ENCODE measurements at places on chromosomes 11 and 22.

GRCh38 chr11:128053981-128054931 is 533.1 kb downstream of the ETS1 start:
- peak; percentile 47 for DNase-seq

GRCh38 chr11:1470681-1471611 is 15.6 kb downstream of the MOB2 start:
- no peak for DNase-seq

GRCh38 chr11:80155412-80156017 is 714.7 kb upstream of the TENM4 start:
- DNase-seq = peak; percentile 48

DNA sequence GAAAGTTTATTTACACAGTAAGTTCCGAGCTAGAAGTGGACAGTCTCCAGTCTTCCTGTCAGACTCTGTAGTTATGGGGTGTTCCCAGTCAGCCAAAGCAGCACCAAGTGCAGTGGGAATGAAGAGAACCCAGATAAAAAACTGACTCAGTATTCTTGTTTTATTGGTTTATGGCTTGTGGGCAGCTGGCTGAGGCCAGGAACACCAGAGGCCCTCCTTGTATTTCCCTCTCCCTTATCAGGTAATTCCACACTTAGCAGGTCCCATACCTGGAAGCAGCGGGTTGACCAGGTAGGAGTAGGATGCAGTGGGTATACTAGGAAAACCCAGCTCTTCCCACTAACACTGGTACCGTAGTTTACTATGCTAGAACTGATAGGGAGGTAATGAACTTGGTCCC is 3.5 kb upstream of the BACE1-AS start:
- no peak for DNase-seq

- peak; percentile 56 for DNase-seq
Measured at GRCh38 chr22:17578136-17578754, 14.9 kb downstream of the SLC25A18 start.

- no peak for DNase-seq
Measured at GRCh38 chr11:1375161-1375954, 14.4 kb upstream of the BRSK2 start.

DNA sequence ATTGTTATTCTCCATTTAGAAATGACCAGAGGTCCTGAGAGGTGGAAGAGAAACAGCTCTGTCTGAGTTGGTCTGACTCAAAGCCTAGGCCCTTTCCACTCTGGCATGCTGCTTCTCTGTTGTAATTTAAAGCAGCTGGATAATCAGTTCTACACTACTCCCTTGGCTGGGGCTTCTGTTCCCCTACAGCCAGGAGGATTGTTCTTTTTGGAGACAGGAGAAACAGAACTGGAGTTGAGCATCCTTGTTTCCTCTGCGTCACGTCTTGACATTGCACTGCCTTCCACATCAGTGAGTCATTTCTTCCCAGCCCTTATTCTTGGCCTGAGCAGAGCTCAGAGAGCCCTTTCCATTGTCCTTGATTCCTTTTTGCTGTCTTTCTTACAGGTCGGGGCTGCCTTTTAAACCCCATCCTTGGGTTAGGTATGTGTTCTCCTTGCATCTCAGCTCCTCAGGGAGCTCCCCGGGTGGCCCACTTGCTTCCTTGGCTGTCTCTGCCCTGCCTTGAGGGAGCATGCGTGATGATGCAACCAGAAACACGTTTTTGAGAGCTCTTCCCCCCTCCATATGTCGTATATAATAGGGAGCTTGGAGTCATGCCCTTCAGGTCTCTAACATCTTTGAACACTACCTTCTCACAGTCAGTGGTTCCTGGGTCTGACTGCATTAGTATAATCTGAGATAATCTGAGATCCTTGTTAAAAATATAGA is 35.7 kb downstream of the CYB5R2 start:
- DNase-seq = peak; percentile 80

- peak; percentile 18 for DNase-seq
Measured at GRCh38 chr11:96015906-96016565, 92.1 kb upstream of the MTMR2 start.

DNA sequence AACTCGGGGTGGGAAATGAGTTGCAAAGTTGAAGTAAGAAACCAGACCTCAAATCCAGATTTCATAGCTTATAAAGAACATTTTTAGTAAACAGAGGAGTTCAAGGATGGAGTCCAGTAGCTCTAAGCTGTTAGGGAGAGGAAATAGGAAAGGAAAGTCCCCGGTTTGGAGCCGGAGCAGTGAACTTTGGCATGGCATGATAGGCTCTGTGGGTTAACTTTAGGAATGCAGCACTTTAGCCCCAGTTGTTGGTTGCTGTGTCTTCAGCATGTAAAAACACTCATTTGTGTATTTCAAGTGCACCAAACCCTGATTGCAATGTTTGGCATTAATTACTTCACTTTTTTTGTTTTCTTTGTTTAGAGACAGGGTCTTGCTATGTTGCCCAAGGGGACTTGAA is 8.6 kb upstream of the PIK3IP1 start:
- no peak for DNase-seq

DNA sequence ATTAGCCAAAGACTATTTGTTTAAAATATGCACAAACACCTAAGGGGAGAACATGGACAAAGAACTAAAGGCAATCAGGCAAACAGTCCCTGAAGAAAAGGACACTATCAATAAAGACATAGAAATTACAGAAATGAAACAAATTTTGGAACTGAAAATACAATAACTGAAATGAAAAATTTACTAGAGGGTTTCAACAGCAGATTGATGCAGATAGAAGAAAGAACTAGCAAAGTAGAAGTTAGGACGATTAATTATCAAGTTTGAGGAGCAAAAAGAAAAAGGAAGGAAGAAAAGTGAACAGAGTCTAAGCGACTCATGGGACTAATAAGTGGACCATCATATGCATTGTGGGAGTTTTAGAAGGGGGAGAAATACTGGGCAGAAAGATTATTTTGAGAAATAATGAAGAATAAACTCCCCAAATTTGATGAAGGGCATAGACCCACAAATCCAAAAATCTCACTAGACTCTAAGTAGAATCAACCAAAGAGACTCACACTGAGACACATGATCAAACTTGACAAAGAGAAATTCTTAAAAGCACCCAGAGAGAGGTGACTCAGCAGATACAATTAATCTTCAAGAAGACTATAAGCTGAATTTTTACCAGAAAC is 62.9 kb downstream of the JAM3 start:
- DNase-seq = no peak

- no peak for DNase-seq
Measured at GRCh38 chr11:26243426-26243825, 88.5 kb upstream of the ANO3 start.

GRCh38 chr11:70302419-70302752 is 31.9 kb downstream of the PPFIA1 start:
- DNase-seq = no peak

- DNase-seq = peak; percentile 30
Measured at GRCh38 chr11:63919267-63920125, 2.5 kb upstream of the RCOR2 start.

- no peak for DNase-seq
Measured at GRCh38 chr22:31141551-31141950, 1.2 kb upstream of the PLA2G3 start.

- no peak for DNase-seq
Measured at GRCh38 chr22:32789797-32790620, 11.5 kb upstream of the TIMP3 start.

- peak; percentile 67 for DNase-seq
Measured at GRCh38 chr11:100687054-100687629, at the start of gene ARHGAP42. Gene ARHGAP42 (plus strand): TSS chr11:100687288. CDS start chr11:100687679, 391 bp downstream.

GRCh38 chr11:93034031-93034722 is 64.7 kb downstream of the MTNR1B start:
- peak; percentile 26 for DNase-seq

- DNase-seq = peak; percentile 75
Measured at GRCh38 chr11:72569966-72570892, 104.0 kb downstream of the PDE2A start.

DNA sequence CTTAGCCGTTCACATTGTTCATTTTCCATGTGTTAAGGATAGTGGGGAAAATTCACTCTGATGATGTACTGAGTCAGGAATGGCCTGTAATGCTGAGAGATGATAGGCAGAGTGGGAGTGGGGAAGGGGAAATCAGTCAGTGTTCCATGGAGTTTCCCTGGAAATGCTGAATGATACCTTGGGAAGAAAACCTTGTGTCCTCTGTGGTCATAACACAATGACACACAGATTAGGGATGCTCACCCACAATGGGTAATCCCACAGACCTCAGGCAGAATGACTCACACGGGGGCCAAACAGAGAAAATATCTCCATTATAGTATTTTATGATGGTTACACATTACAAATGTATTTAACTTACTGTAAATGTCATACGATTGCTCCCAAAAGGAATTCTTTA is 118.0 kb downstream of the SNX19 start:
- DNase-seq = peak; percentile 99

DNA sequence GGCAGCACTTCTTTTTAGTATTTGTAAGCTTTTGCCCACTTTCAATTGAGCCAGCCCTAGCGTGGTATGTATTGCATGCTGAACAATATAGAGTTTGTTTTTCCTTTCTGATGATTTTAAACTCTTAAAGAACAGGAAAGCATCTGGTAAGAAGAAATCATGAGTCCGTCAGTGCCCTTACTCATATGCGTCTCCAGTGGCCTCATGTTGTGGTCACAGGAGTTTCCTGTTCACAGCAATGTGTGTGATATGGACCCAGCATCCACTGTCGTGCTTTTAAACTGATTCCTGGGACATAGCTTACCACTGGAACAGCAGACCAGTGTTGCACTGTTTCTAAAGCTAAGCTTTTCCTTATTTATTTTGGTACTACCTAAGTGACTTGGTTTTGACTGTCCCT is 40.1 kb downstream of the BID start:
- DNase-seq = peak; percentile 67

DNA sequence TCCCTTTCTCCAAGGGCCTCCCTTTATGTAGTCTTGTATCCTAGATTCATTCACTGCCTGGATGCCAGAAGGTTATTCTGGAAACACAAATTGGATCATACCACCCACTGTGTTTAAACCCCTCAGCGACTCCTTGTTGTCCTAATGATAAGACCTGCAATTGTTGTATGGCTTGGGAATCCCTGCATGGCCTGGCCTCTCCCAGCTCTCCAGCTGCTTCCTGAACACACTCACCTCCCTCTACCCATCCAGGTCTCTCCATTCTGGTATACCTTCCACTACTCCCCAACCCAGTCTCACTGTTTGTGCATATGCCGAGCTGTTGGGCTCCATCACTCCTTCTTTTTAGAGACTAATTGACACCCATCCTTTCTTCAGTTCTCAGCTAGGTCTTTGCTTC is 124.3 kb upstream of the ALX4 start:
- DNase-seq = no peak

- no peak for DNase-seq
Measured at GRCh38 chr11:72228229-72228843, 3.8 kb downstream of the INPPL1 start.

- no peak for DNase-seq
Measured at GRCh38 chr11:36507824-36508489, 2.1 kb downstream of the TRAF6 start.

DNA sequence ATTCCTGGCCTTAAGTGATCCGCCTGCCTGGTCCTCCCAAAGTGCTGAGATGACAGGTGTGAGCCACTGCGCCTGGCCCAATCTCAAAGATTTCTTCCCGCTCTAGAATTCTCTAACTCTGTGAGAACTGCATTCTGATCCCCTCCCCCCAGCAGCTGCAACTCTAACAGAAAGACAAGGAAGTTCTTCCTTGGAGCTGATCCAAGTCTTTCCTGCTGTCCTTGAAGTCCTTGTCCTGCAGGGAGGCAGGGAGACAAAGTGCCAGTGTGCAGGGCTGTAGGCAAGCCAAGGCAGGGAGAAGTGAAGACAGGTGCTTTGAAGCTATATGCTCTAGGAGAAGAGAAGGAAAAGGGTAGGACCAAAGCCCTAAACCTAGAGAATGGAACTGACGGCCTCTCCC is 9.5 kb upstream of the GGA1 start:
- DNase-seq = peak; percentile 39

DNA sequence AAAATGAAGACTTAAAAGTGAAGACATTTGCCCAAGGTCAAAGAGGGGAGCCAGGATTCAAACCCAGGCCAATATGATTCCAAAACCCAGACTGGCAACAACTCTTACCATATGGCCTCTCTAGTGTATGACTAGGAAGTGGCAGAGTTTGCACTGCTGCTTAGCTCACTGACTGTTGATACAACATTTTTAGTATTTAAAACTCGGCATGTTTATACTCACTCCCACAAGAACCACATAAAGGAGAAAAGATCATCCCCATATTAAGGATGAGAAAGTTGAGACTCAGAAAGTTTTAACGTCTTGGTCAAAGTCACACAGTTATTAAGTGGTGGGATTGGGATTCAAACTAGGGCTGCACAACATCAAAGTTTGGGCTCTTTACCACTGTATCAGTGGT is 81.7 kb downstream of the CCDC34 start:
- DNase-seq = peak; percentile 27

DNA sequence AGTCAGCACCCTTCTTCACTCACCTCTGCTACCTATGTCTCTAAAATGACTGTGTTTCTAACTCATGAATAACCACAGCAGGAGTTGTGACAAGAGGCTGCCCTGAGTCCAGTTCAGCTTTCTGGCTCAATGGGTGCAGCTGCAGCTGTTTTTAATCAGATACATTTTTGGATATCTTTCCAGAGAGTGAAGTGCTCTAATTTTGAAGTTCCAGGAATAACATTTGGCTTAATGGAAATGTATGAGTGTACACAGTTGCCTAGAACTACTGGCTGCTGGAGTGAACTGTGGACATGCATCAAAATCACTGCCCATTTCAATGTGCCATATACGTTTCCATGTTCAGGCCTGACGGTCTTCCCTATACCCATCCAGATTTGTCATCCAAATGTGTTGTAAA is 769.5 kb upstream of the ANO3 start:
- DNase-seq = no peak

DNA sequence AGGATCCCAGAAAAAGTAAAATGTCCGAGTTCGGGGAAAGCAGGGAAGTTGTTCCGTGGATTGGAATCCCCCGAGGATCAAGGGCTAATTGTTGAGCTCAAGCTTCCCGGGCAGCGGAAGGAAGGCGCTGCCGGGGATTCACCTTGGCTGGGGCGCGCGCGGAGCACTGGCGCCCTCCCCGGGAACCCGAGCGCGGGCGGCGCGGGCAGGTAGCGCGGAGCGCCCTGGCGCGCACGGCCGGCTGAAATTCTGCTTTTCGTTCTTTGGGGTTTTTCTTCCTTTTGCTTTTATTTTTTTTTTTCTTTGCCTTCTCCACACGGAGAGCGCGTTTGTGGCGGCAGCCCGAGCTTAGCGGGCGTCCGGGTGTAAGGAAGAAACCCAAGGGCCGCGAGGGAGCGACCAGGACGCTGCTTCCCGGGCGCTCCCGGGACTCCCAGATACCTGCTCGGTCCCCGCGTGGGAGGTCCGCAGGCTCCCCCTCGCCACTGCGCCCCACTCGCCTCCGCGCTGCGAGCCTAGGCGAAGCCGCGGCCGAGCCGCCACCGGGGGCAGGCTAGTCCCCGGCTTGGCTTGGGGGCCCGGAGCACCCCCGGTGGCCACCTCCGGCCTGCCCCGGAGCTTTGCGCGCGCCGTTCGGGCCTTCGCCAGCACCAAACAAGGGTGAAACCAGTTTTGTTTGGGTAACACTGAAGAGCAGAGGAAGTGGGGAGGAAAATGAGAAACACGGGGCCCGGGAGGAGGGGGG is 4.8 kb upstream of the IGF2 start:
- no peak for DNase-seq

- DNase-seq = peak; percentile 55
Measured at GRCh38 chr22:40436505-40437431, 66.4 kb downstream of the SGSM3 start.

- no peak for DNase-seq
Measured at GRCh38 chr22:41418717-41419116, 27.9 kb downstream of the TOB2 start.

Data from EH (cell line).